ENCODE measurements at places on chromosomes 2 and 18.

GRCh38 chr2:74037379-74037860 is 52.7 kb downstream of the TET3 start:
- no peak for DNase-seq

DNA sequence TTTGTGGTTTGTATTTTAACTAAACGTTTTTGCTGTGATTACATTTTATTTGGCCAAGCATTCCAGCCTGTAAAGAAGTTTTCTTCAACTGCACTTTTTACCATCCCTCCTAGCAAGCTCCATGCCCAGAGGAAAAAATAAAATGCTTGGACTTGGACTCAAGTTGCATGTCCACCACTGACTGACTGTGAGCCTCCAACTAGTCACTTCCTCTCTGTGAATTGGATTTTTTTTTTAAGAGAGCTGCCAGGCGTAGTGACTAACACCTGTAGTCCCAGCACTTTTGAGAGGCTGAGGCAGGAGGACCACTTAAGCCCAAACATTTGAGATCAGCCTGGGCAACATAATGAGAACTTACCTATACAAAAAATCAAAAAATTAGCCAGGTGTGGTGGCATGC is 1185.2 kb upstream of the PIK3C3 start:
- no peak for DNase-seq

GRCh38 chr2:136238286-136239078 is 120.5 kb upstream of the CXCR4 start:
- DNase-seq: no peak

DNA sequence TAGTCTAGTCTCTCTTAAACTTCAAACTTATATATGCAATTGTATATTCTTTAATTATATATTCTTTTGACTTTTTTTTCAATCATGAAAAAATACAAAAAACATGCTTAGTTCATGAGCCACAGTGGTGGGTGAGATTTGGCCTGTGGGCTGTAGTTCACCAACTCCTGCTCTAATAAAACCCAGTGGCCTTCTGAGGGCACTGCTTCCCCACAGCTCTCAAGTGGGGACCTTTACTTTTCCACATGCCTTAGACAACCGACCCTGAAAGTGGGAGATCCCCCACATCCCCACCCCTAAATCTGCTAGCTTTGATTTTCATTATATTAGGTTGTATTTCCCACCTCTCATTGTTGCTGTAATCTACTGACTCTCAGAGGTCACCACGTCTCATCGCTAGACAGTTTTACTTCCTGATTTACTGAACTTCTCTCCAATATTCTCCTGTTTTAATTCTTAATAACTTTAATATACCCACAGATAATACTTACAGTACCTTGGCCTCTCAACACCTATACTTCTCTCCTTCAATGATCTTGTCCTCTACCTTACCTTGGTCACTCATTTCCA is 57.3 kb downstream of the ROCK1 start:
- DNase-seq: no peak

Measured in stimulated activated CD8-positive, alpha-beta memory T cell treated with anti-CD3 and anti-CD28 coated beads, Interleukin-4, amount 100 ng/mL, for 4 hours (primary cell).